ENCODE measurements at places on chromosomes 11 and 22.

DNA sequence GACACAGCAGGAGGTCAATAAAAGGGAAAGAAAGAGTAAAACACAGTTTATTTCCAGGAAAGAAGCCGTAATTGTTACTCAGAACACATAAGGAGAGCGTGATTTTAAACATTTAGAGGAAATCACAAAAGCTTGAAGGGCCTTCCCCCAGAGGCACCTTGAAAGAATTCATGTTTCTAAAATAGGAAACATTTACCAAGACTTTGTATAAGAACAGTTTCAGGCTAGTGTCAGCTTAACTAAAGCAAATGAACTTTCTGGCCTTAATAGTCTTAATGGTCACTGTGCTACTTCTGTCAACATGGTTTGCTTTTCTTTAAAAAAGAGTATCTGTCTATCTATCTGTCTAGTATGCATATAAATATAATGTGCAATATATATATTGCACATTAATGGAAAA lies 208.8 kb downstream of the CNTN5 start:
- no peak for DNase-seq

GRCh38 chr11:16291729-16292128 lies 64.6 kb downstream of the SOX6 start:
- DNase-seq = no peak

DNA sequence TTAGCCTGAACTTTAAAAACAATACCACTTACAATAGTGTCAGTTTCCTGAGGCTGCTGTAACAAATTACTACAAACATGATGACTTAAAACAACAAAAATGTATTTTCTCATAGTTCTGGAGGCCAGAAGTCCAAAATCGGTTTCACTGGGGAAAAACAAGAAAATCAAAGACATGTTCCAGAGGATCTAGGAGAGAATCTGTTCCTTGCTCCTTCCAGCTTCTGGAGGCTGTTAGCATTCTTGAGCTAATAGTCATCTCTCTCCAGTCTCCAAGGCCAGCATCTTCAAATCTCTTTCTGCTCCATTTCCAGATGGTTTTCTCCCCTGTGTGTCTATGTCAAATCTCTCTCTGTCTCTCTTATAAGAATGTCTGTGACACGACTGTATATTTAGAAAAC lies 67.6 kb upstream of the TEAD1 start:
- no peak for DNase-seq

DNA sequence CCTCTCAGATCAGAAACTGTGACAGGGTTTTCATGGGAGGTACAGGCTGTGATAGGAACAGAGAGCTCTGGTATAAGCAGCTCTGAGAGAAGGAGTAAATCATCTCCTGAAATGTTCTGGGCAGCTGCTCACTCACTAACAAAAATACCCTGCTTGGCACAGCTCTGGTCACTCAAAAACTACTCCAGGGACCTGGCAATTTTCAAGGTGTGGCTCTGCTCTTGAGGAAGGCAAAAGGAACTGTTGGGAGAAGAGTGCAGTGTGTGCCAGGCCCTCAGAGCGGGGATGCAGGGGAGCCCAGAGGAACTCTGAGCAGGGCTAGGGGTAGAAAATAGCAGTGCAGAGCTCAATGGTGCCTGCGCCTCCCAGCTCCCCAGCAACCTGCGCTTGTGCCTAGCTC lies 180.5 kb upstream of the ZBED5 start:
- DNase-seq = peak; percentile 91

GRCh38 chr11:16941935-16942334 lies 72.3 kb downstream of the PLEKHA7 start:
- no peak for DNase-seq

- no peak for DNase-seq
These were observed 209.1 kb downstream of the BUD13 start for GRCh38 chr11:116563712-116564047.

DNA sequence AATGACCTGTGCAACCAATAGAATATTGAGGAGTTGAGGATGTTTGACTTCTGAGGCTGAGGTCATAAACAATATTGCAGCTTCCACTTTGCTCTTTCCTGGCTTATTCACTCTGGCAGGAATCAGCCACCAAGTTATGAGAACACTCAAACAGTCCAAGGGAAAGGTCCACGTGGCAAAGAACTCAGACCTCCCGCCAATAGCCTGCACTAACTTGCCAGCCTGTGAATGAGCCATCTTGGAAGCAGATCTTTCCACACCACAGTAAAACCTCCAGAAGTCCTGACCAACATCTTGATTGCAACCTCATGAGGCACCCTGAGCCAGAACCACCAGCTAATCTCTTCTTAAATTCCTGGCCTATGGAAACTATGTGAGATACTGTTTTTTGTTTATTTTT lies 22.7 kb upstream of the PICALM start:
- DNase-seq = no peak

DNA sequence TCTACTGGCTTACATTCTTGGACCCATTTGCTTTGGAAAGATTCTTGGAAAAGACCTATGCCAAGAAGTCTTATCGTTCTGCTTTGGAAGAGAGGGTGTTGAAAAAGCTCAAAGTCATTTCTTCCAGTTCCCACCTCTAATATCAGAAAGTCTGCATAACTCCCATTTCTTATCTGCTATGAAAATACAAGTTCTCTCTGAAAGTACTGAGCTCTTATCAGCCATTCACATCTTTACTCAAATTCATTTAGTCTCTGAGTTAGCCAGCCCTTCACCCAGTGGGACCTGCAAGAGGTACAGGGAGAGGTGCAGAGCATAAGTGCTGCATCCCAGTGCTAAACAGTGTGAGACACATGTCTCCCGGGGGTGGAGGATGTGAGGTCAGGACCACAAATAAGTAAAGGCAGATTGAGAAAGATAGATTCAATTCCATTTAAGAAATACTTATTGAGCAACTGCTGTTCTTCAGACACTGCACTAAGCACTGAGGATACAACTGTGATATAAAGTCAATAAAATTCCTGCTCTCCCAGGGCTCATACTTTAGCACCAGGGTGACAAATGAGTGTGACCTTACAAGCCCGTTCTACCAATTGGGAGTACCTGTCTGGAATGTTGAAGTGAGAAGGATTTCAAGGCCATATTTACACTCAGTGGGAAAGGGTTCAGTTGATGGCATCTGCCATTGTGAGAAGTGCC lies 76.7 kb downstream of the PISD start:
- no peak for DNase-seq

- no peak for DNase-seq
These were observed 31.6 kb downstream of the MARK2 start for GRCh38 chr11:63870351-63871140.

- DNase-seq = no peak
These were observed 199.7 kb upstream of the POU2AF2 start for GRCh38 chr11:111045874-111046273.

GRCh38 chr11:78564490-78565467 lies 9.9 kb downstream of the NARS2 start:
- no peak for DNase-seq

- no peak for DNase-seq
These were observed 43.6 kb upstream of the POU2AF1 start for GRCh38 chr11:111422494-111423249.

- DNase-seq = peak; percentile 79
These were observed 89.0 kb downstream of the CWC15 start for GRCh38 chr11:94884376-94884775.

DNA sequence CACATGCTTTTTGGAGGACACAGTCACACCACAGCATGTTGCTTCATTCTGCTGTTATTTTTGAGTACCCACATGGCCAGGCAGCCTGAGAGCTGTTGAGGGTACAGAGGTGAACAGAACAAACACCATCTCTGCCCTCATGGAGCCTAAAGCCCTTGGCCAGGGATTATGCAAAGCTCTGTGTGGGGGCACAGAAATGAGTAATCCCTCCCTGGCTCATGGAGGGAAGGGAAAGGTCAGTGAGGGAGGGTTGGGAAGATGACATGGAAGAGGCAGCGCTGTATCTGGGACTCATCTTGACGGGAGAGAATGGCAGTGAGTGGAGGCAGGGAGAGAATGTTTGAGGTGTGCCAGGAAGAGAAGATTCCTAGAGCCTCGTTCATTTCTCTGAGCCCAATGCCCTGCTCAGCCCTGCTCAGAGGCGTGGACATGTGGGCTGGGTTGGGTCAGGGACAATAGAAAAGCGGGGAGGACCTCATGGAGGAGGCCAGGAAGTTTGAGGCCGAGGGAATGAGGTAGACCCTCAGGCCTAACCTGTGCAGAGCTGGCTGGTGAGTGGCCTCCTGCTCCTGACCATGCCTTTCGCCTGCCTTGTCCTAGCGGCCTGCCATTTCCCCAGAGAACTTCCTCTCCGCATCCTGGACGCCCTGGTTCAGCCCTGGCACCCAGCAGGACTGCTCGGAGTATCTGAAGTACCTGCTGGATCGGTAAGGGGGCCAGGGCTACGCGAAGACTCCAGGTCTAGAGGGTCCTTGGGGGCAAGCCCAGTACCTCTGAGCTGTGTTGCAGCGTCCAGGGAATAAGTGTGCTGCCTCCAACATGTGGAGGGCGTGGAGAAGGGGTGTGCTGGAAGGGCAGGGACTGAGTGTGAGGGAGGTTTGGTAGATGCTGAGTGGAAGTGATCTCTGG lies 19.8 kb downstream of the USP35 start:
- DNase-seq = no peak

DNA sequence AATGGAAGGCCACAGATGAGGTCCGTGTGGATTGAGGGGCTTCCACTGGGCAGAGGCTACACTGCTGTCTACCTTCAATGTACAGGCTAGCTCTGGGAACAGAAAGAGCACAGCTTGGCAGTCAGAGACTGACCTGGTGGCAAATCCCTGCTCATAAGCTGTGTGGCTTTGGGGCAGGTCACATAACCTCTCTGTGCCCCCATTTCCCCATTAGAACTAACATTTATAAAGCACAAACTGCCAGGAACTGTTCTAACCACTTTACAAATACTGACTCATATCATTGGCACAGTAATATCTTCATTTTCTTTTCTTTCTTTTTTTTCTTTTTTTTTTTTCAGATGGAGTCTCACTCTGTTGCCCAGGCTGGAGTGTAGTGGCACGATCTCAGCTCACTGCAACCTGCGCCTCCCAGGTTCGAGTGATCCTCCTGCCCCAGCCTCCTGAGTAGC lies 3.1 kb downstream of the FOSL1 start:
- DNase-seq = no peak

DNA sequence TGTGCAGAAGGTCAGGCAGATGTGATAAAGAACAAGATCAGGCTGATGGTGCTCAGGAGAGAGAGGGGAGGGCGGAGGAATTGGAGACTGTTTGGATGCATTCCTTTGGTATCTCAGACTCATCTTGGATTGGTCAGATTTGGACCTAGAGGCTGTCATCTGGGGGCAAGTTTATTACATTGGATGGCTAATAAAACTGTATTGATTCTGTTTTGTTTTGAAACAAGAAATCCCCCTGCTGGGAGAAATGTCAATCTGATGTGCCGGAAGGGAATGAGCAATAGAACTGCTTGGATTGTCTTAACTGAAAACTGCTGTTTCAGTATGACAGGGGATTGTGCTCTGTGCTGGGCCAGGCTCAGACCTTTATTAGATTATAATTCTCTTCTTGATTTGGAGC lies 25.5 kb upstream of the CCDC90B start:
- no peak for DNase-seq

DNA sequence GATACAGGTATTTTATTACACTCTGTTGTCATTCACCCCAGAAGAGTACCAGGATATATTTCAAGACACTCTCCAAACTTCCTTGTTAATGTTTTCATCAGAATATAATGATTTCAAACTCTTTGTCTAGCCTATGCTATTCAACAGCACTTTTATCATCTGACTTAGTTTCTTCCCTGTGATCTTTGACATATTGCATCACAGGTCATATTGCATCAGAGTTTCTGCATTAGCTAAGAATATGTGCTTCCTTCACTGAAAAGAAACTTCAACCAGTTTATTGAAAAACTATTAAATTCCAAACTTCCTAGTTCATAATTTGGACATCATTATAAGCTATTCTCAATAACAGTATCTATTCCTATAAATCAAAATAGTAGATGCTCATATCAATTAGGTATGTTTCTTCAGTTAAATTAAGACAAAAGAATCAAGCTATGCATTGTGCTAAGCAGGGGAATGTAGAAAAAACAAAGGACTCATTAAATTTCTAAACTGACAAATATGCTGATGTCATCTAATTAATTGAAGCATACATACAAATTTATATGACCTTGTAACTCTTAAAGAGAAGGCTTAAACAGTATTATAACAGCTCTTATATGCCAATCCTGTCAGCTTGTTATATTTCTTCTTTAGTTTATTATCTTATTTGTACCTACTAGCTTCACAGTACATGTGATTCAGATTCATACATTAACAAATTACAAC lies 361.8 kb upstream of the LUZP2 start:
- DNase-seq = no peak

DNA sequence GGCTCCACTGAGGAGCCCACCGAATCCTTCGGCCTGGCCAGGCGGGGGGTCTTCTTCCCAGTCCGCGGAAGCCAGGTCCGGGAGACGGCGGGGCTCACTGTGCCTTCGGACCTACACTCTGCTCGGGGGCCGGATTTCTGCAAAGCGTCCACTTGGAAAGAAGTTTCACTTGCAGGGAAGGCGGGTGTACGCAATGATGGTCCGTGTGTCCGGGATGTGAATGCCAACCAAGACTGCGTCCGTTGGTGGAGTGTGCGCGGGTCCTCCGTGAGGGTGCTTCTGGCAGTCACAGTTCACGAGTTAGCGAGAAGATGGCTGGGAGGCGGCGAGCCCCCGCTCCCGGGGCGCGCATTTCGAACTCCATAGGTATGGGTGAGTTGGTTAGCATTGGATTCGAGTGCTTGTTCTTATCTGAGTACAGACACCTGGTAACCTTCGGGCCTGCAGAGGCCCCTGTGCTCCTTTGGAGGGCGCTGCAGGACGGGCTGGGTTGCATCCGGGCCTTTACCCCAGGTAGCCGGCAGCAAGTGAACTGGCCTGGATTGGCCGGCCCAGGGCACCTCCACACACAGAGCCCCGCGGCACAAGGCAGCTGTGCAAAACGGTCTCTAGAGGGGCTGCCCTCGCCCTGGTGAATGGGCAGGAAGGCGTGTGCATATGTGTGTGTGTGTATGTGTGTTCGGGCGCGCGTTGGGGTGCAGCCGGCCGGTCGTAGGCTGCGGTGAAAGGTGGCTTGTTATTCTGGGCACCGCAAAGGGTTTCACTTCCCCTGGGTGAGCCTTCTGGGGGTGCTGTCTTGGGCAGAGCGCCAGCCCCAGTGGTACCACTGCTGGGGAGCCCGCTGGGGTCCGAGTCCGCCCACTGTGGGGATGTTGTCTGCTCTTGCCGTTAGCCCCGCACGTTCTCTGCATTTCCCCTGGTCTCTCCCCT lies 13.3 kb upstream of the CYP2R1 start:
- DNase-seq = no peak

DNA sequence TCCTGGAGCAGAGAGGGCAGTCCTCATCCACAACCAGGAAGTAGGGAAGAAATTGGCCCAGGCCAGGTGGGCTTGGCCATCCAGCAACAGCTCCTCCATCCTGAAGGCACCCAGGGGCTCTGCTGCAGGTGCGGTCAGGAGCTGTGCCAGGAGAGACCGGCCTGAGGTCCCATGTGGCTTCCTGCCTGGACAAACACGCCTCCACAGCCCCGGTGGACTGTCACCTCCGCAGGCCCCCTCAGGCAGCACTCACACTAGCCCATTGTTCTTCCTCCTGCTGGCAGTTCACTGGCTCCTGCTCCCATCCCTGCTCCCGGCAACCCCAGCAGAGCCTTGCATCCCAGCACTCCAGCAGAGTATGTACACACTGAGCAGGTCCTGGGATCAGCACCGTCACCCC lies 16.0 kb upstream of the POU2AF1 start:
- no peak for DNase-seq

- no peak for DNase-seq
These were observed at the start of gene PLAAT4 for GRCh38 chr11:63536669-63537292. Gene PLAAT4, plus strand, starts transcription at chr11:63536808. Its CDS starts 61 bp downstream, at chr11:63536869.
